Tibial nerve (tissue), 4 donors: ENCODE measurements at places on chromosomes 1 and 21.
A peak's percentile ranks its signal among the peaks of the same experiment; 100 is the strongest.

DNA sequence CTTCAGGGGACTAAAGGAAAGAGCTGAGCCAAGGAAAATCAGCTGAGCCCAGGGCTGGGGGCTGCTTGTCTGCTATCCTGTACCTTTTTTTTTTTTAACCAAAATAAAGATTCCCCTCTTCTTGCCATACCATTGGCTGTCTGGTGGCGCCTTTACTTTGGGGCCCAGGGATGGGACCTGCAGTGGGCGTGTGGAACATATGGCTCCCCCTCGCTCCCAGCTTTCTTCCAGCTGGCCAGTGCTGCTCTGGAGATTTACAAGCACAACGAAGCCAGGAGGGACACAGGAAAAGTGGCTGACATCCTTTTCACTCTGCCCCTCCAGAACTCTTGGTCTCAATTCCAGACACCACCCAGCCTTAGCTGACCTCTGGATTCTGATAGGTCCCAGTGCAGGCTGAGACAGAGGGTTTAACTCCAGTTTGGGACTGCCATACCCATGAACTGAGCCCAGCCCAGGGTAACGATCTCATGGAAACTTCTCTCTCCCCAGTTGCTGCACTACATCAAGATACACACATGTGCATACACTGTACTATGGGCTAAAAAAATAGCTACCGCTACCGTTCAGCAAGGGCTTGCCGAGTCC lies 5.4 kb upstream of the SFN start:
- DNase-seq, result no peak

- no peak for DNase-seq
Observed at GRCh38 chr1:70459496-70460225, 48.6 kb downstream of the CTH start.

GRCh38 chr1:205746757-205747412 lies 3.1 kb downstream of the NUCKS1 start:
- no peak for DNase-seq

DNA sequence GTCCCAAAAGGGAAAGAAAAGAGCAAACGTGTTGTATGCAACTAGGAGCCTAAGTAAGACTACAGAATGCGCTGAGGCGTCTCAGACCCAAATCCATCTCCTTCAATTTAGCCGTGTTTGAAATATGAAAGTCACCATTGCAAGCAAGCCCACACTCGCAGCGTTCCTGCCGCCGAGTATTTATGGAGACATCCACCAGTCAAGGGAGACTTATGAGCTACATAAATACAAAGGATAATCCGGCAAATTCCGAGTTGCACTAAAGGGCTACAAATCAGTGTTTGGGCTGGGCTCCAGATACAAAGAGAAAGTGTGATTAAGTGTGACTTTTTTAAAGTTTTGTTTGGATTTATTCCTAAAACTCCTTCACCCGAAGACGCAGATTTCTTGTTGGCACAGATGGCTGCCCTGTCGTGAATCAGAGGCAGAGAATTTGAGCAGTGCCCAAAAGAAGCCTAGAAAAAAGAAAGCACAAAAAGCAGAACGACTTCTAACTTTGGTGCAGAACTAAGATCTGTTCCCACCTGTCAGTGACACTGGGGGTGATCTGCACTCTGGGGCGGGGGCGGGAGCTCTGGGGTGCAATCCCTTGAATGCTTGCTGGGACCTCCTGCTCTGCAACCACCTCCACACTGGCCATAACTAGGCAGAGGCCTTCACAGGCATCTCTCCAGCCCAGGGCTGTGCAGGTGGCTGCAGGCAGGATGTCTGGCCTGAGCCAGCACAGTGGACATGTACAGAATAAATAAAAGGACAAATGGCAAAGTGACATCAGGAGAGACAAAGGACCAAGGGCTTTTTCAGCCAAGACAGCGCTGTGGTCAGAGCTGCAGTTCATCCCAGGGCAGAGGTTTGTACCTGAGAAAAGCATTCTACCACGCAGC lies 489.7 kb downstream of the NPHP4 start:
- DNase-seq, result no peak

DNA sequence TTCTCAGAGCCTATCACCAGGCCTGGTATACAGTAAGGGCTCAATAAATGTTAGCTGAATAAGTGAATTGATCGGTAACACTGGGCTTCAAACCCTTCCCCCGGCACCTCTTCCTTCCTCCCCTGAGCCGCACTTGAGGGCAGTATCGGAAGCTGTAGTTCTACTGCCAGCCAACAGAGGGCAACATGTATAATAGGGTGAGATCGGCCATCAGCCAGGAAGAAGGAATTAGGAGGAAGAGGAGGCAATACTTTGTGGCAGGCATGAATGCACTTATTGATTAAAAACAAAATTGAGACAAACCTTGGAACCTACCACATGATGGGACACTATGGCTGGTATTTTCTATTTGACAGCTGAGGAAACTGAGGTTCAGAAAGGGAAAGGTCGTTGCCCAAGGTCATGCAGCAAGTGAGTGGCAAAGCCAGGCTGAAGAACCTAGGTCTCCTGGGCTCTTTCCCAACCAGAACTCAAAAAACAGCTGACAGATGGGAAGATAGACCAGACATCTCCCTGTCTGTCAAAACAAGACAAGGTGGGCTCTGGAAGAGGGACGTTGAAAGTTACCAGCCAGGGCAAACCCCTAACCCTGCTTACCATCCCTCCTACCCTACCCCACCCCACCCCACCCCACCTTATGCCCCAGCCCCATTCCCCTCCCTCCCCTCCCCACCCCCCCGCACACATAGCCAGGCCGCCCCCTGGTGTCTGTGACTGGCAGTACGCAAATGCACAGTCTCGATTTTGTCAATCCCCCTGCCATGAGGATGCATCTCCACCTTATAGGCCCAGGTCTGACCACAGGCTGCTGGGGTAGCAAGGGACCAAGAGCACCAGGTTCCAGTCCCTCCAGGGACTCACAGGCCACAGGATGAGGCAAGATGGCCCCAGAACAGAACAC lies 107.3 kb upstream of the RUNX3 start:
- no peak for DNase-seq

DNA sequence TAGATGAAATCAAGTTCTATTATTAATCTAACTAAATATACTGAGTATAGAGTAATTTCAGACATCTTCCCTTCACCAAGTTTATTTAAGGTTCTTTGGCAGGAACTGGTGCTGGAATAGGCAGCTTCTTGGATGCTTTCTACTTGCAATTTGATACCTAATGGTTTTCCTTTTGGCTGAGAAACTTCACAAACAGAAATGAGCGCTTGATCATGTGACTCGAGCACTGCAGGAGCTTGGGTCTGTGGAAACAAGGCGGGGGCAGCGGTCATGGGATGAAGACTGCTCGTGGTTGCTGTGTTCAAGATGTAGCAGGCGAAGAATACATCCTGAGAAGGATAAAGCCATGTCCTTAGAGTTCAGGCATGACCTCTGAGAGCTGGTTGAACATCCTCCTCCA lies 136.8 kb downstream of the PTPRC start:
- no peak for DNase-seq

GRCh38 chr1:190832511-190832910 lies 354.8 kb upstream of the BRINP3 start:
- DNase-seq, result no peak

GRCh38 chr1:61151565-61151964 lies 69.2 kb downstream of the NFIA start:
- DNase-seq, result no peak

DNA sequence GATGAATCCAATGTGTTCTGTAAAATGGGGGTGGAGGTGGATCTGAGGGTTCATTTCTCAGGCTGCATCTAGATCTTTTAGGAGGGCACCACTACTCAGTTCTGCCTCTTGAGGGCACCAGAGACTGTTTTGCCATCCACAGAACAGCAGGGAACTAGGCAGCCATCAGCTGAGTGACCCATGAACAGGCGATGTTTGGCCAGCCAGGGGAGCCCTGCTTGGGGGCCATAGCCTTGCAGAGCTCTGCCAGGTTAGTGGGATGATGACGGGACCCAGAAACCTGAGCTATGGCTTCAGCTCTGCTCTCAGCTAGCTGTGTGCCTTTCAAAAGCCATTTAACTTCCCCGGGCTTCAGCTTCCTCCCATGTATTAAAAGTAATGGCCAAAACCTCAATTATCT lies 13.4 kb upstream of the NOS1AP start:
- DNase-seq, result peak; percentile 31

DNA sequence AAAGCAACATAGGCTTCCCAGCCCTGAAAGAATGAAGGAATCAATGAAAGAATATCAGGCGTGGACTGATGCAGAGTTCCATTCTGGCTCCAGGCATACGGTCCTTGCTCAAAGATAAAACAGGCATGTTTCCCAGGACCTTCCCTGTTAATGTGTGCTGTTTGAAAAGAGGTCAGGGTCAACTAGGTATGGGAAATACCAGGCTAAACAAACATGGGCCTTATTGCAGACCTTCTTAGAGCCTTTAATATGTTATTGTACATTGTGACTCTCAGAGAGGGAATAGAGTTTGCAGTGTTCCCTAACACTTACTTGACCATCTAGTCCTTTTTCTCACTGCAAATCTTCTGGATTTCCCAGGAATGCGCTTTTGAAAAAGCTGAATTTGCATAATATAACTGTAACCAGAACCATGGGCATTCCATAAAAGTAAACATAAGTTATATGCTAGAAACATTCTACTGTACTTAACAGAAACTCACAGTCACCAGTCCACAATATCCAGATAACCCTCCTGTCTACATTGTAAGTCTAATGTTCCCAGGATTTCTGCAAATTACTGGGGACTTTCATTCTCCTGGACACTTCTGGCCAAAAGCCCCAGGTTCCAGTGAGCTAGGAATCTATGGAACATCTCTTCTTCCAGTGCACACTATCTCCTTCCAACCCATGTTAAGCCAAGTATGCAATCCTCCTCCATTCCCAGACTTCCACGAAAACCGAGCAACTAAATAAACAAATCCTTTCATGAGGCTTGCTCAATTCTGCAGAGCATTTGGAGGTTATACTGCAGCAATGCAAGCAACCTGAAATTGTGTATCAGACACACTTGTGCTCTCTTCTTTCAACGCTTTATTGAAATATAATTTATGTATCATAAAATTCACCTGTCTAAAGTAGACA lies 486.6 kb downstream of the SETD4 start:
- DNase-seq, result no peak

DNA sequence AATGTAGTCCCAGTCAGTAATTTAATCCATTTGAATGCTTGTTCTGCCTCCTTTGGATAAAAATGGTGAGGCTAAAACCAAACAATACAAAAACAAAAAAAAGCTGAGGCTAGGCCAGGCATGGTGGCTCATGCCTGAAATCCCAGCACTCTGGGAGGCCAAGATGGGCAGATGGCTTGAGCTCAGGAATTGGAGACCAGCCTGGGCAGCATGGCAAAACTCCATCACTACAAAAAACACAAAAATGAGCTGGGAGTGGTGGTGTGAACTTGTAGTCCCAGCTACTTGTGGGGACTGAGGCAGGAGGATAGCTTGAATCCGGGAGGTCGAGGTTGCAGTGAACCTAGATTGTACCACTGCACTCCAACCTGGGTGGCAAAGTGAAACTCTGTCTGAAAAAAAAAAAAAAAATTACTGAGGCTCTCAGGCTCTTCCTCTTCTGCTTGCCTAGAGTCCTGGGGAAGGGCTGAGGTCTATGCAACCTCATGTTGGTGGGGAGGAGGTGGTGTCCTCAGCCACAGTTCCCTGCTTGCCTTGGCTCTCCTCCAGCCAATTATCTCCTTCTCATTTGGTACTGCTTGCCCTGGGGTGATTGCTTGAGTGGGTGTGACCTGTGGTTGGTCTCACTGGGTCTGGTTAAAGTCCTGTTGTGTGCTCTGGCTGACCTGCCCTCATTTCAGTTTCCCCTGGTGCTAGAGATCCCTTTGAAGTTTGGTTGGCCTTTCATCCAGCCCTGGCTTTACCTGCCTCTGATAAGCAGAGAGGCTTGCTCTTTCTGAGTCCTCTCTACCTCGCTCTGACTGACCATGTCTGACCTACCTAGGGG lies 20.9 kb downstream of the S1PR1 start:
- no peak for DNase-seq

DNA sequence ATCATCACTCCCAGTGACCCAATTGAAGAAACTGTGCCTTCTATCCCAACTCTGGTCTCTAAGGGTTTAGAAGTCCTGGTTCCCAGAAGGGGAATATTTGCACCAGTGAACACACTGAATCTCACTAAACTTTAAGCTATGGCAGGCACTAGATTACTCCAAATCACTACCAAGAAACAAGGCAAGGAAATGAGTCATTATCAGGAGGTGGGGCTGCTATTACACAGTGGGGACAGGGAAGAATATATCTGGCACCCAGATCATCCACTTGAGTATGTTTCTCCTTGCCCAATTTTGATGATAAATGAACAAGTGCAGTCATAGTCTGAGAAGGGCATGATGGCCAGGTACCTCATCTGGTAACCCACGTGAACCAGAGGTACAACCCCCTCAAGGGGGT lies 7.0 kb downstream of the MRPL9 start:
- DNase-seq, result no peak

DNA sequence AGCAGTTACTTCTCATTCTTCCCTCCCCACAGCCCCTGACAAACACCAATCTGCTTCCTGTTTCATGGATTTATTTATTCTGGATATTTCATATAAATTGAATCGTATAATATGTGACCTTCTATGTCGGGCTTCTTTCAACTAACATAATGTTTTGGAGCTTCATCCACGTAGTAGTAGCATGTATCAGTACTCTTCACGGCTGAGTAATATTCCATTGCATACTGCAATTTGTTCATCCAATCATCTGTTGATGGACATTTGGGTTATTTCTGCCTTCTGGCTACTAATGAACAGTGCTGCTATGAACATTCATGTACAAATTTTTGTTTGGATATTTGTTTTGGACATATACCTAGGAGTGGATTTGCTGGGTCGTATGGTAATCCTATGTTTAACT lies 1.9 kb upstream of the KAZN start:
- no peak for DNase-seq

DNA sequence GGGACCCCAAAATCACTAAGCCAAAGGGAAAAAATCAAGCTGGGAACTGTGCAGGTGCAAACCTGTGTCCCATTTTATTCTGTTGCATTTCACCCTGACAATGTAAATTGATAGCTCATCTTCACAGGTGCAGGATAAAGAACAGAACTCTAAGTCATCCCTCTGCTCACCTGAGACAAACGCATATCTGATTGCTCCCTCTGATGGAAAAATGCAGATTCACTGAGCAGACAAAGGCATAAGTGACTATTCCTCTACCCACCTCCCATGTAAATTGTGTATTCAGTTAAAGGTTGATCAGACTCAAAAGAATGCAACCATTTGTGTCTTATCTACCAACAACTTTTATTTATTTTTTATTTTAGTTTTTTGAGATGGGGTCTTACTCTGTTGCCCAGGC lies 644.2 kb downstream of the PTPRU start:
- no peak for DNase-seq

GRCh38 chr1:9845914-9846313 lies 22.1 kb upstream of the CLSTN1 start:
- no peak for DNase-seq

DNA sequence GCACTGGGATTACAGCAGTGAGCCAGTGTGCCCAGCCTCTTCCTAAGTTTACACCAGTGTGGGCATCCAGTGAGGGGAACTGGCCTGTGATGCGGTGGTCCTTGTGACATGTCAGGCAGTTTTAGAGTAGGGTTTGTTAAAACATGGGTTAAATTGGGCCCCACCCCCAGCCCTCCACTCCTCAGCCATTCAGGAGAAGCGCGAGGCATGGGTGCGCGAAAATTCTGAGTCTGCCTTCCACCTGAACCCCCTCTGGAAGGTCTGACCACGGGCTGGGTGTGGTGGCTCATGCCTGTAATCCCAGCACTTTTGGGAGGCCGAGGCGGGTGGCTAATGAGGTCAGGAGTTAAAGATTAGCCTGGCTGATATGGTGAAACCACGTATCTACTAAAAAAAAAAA lies 51.7 kb downstream of the SKI start:
- no peak for DNase-seq
